ENCODE measurements at places on chromosomes 7 and 10.

GRCh38 chr7:154929006-154929726, 73.8 kb downstream of the PAXIP1 start:
- no peak for DNase-seq

- DNase-seq, result no peak
Measured at GRCh38 chr10:34730726-34731125, 84.4 kb downstream of the PARD3 start.

- no peak for DNase-seq
Measured at GRCh38 chr10:43196131-43196980, 58.1 kb downstream of the CSGALNACT2 start.

DNA sequence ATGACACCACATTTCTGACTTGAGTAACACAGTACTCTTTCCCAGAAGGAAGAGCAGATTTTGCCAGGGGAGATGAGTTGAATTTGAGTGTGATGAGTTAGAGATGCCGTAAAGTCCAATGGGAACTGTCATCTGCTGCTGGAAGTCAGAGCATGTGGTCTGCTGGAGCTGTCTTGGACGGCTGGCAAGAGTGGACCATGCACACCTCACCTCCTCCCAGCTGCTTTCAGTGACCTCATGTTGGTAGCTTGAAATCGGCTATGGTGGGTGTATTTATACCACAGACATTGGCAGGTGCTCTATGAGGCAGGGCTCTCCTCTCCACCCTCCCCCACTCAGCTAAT, 82.3 kb downstream of the COL13A1 start:
- no peak for DNase-seq

DNA sequence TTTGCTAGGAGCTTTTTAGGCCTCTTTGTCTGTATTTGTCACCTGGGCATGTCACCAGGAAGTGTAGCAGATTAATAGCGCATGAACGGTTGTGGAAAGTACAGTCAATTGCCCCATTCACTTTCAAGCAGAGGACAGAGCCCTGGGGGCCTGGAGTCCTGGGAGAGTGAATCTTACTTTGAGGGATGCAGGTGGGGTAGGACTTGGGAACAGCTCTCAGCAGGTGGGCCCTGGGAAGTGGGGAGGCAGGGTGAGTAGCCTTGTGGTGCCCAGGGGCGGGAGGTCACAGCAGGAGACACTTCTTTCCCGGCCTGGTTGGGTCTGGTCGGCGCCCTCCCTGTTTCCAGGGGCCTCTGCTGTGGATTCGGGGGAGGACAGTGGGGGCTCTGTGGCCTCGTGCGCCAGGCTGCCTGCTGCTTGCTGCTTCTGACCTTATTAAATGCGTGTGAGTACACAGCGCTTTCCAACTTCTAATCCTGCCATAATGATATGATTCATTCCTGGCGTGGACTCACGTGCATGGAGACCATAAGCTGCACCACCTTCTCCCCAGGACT, 51.6 kb upstream of the AQP1 start:
- no peak for DNase-seq

Measured in activated T-helper 1 cell treated with anti-CD3 and anti-CD28 coated beads, Interleukin-2, amount 50 U/mL, for 16 hours (primary cell).